ENCODE measurements at places on chromosomes 2 and 18. TPM values are rescaled to one million over a fixed set of nuclear protein-coding genes. Genes with fewer than 3 reads are reported as not detected.

The MYO1B gene
- 123 TPM for polyA plus RNA-seq

The MRPL30 gene
- 50.4 TPM for polyA plus RNA-seq

The RBKS gene
- polyA plus RNA-seq, result 9.1 TPM

The ZNF396 gene
- polyA plus RNA-seq, result 7.2 TPM

The MDH1B gene
- 10.5 TPM for polyA plus RNA-seq

The WDR43 gene
- 47.0 TPM for polyA plus RNA-seq

The TP53I3 gene
- polyA plus RNA-seq, result 48.8 TPM

The GALNT14 gene
- 40.9 TPM for polyA plus RNA-seq

The KCNG3 gene
- 0.84 TPM for polyA plus RNA-seq

The CCL20 gene
- 0.39 TPM for polyA plus RNA-seq

The FBLN7 gene
- polyA plus RNA-seq, result 11.9 TPM

The POTEI gene
- polyA plus RNA-seq, result 0.19 TPM

The KCNE4 gene
- 18.5 TPM for polyA plus RNA-seq

The LTBP1 gene
- 64.5 TPM for polyA plus RNA-seq

DNA sequence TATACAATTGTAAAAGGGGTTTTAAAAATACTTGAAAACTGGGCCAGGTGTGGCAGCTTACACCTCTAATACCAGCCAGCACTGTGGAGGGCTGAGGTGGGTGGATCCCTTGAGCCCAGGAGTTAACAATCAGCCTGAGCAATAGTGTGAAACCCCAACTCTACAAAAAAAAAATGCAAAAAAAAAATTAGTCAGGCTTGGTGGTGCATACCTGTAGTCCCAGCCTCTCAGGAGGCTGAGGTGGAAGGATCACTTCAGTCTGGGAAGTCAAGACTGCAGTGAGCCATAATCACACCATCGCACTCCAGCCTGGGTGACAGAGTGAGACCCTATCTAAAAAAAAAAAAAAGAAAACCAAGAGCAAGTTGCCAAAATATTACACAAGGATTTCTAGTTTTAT, 182.7 kb downstream of the UBE2E3 start:
- DNase-seq, result no peak

DNA sequence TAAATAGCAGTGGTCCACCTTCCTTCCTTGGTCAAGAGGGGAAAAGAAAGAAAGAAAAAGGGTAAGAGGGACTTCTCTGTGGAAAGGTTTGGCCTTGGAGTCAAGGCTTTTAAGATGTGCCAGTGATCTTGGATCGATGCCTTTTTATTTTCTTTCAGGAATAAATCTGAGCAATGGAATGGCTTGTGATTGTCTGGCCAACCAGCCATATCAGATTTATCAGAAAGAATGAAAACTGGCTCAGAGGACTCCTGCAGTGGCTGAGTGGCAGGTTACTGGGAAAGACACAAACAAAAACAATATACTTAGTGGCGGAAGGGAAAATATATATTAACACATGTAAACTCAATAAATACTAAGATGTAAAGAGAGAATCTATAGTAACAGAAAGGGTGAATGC, 4.3 kb downstream of the ERBB4 start:
- no peak for DNase-seq

GRCh38 chr2:67846370-67847070, 216.3 kb downstream of the C1D start:
- peak; percentile 90 for DNase-seq

DNA sequence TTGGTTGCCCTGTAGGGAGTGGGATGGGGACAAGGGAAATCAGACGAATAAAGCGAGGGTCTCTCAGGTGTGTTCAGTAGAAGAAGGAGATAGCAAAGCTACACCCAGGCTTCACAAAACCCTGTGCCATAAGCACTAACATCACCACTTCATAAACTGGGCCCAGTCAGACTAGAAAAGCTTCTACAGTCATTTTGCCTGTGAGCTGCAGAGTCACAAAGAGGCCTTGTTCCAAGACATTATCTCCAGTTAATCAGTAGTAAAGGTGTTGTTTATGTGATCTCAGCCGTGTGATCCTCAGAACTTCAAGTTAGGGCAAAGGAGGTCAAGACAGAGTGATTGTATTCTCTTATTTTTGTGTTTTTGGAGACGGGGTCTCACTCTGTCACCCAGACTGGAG, 148.0 kb downstream of the GALR1 start:
- no peak for DNase-seq

GRCh38 chr2:164478205-164478604, 143.1 kb downstream of the GRB14 start:
- DNase-seq, result no peak

DNA sequence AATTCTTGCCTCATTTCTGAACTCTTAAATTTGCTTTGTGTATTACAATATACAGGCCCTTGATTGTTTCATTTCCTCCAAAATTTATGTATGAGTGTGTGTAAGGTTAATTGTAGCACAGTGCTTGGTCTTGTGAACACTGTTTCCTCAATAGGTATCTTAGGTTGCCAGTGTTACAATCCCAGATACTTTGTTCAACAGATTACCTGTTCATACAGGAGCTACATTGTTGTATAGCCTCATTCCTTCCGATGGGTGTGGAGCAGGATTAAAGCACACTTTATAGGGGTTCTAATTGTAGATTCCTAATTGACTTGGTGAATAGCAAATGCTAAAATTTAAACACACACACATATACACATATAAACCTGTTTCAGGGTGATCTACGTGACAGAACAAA, 10.7 kb downstream of the RBBP8 start:
- no peak for DNase-seq

- no peak for DNase-seq
These were observed 10.5 kb upstream of the TMSB10 start for GRCh38 chr2:84894758-84895520.

GRCh38 chr2:120236791-120237190, 13.6 kb upstream of the TMEM185B start:
- DNase-seq, result no peak

GRCh38 chr2:219637842-219638185, 10.4 kb downstream of the SLC4A3 start:
- DNase-seq, result no peak

DNA sequence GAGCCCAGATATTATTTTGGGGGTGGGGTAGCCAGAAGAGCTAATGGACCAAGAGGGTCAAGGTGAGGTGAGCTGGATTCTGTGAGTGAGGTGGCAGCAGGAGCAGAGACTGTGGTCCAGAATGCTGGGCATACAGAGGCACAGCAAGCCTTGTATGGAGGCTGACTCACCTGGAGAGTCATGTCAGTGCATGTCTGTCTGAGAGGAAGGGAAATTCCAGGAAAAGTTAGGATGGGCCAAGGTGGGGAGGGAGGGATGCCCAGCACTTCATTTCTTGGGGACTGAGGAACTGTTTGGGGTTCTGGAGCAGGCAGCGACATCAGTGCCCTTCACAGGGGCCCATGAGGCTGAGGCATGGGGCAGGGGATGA, 21.1 kb downstream of the PER2 start:
- no peak for DNase-seq

GRCh38 chr2:3377279-3377611, 373 bp downstream of the EIPR1 start:
- DNase-seq, result peak; percentile 26

DNA sequence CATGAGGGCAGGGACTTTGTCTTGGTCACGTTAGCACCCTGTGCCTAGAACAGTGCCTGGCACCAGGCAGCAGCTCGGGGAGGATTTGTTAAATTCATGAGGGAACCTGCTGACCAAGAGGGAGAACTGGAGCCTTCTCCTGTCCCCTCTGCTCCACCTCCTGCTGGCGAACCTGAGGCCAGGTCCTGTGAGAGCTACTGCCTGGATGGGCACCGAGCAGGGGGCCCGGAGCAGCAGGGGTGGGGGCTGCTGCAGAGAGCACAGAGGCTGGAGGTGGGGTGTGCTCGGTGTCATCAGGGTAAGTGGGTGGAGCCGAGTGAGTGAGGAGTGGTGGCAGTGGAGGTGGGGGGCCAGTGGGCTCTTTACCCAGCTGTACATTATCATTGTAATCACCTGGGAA, 52.1 kb upstream of the FAHD2A start:
- DNase-seq, result no peak

DNA sequence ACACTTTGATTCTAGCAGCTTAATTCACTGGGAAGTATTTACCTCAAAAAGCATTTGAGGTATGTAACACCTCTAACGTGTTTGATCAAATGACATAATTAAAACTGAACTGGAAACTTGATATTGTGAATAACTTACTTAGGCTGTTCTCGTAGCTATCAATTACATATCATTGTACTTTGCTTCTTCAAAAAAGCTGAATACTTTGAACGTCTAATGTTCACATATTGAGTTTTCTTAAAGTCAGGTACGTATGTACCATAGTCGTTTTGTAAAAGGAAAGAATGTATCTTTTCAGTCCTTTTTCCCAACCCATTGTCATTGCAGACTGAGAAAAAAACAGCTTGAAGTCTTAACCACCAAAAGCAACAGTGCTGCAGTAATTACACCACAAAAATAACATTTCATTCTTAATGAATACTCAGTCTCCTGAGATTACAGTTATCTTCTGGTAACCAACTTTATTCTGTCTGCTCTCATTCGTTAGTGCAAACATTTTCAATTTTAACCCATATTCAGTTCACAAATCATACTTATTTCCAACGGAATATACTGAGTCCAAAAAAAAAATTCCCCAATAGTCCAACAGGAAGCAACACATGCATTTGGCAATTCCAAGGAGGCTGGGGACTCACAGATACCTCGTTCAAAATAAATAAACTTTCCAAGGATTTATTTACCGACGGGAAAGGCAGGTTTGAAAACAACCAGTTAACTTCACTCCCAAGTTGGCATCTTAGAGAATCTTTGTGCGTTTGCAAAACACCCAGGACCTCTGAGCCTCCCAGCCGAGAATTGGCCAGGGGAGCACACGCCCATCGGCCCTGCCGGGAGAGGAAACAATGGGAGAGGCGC, 1.1 kb downstream of the CHN1 start:
- DNase-seq, result no peak

GRCh38 chr2:96509114-96509846, 4.1 kb upstream of the NEURL3 start:
- DNase-seq, result peak; percentile 75

GRCh38 chr2:5926871-5927512, 234.8 kb downstream of the SOX11 start:
- DNase-seq, result no peak

- DNase-seq, result no peak
These were observed 118.9 kb downstream of the SPOPL start for GRCh38 chr2:138620431-138620830.

DNA sequence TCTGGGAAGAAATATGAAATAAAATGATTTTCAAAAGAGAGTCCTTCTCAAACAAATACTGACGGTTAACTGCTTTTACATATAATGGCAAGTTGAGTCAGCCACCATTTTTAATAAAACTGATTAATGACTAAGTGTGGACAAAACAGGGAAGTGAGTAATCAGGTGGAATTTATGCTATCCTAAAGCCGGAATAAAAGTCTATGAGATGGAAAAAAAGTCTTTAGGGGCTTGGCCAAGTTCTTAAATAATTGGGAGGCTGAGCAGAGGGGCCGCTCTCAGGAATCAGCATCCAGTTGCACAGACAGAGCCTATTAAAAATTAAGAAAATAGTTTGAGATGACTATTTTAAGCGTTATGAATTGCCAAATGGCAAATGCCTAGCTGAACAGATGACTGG, 58.6 kb upstream of the AFF3 start:
- DNase-seq, result no peak

DNA sequence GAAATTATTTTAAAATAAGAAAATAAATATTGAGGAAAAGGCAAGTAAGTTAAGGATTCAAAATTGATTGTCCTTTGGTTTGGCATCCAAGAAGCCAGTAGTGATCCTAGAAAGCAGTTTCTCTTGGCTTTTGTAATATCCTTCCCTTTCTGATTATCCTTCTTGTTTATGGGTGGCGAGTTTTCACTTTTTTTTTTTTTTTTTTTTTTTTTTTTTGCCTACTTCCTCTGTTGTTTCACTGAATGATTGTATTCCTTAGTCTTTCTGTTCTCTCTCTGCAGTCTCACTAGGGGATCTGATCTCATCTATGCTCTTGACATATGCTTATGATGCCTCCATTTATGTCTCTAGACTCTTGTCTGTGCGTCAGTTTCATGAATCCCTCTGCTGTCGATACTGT, 4.2 kb downstream of the NAPG start:
- no peak for DNase-seq

- no peak for DNase-seq
These were observed 186.4 kb upstream of the ST6GAL2 start for GRCh38 chr2:107072150-107072940.

- DNase-seq, result no peak
These were observed 6.3 kb downstream of the RAX start for GRCh38 chr18:59266886-59267502.

GRCh38 chr2:191748528-191749180, 70.7 kb downstream of the NABP1 start:
- no peak for DNase-seq

- DNase-seq, result no peak
These were observed 156.9 kb downstream of the LAMA1 start for GRCh38 chr18:6960656-6961055.

GRCh38 chr2:40033781-40034180, 254.7 kb upstream of the THUMPD2 start:
- DNase-seq, result no peak

DNA sequence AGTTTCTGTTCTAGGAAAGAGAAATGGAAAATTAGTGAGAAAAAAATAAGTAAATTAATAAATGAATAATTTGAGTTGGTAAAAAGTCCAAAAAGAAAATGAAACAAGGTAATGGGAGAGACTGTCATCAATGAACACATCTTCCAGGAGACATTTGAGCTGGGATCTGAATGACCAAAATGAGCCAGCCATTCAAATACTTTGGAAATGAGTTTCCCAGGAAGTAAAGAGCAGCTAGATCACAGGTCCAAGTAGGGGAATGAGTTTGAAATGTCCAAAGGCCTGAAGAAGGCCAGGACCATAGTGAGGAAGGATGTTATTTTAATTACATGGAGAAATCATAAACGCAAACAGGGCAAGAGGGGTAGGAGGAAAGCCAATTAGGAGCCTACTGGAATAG, 6.6 kb upstream of the DNAH7 start:
- DNase-seq, result no peak

- no peak for DNase-seq
These were observed 50.2 kb upstream of the BIN1 start for GRCh38 chr2:127157114-127157513.

GRCh38 chr2:135709992-135710391, 31.7 kb upstream of the UBXN4 start:
- peak; percentile 23 for DNase-seq

DNA sequence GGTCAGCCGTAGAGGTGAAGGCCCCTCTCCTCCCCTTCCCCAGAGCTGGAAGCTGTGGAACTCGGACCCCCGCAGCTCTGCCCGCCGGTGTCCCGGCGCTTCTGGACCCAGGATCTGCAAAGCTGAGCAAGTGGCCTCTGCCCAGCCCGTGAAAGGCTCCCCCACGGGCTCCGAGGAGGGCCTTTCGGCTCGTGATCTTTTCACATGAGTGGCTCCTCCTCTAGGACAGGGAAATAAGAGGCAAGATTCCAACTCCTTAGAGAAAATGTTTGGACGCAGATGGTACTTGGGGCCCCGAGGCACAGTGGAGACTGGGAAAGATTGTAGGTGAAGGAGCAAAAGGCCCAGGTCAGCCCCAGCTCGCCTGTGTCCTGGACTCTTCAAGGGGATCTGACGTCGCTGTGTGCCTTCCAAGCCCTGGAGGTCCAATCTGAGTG, 48.2 kb upstream of the SP3 start:
- no peak for DNase-seq

GRCh38 chr18:6881034-6881820, 151.7 kb downstream of the ARHGAP28 start:
- no peak for DNase-seq

GRCh38 chr2:99695944-99696253, 206.1 kb upstream of the REV1 start:
- no peak for DNase-seq

Measured in renal cortex interstitium (tissue), 15 donors.